ENCODE measurements at places on chromosomes 3 and 15.

DNA sequence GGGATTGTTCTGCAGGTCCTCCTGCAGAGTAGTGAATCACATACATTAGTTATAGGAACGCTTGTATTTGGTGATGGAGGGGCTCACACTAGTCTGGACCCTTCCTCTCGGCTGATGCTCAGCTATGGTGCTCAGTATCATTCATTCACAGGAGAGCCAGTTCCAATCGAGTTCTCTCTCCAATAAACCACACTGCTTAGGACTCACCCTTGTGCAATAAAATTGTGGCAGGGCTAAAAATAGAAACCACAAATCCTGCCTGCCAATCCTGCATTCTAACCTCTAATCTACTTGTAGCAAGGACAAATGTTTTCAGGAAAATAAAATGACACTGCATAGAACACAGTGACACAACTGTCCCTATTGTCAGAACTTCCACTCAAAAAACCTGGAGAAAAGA is 138.4 kb upstream of the TBL1XR1 start:
- DNase-seq, result no peak

DNA sequence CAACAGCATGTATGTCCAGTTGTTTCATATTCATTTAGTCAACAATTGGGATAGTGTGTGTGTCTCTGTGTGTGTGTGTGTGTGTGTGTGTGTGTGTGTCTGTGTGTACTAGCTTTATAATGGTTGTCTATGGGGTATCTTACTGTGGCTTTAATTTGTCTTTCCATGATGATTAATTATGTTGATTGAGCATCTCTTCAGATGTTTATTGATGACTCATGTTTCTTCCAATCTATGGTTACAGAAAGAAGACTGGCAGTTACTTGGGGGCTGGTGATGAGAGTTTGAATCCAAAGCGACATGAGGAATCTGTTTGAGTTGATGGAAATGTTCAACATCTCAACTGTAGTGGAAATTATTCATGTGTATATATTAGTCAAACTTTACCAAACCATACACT is 440.1 kb downstream of the ZNF385D start:
- no peak for DNase-seq

GRCh38 chr3:72627271-72627670 is 221.0 kb downstream of the SHQ1 start:
- DNase-seq, result no peak

DNA sequence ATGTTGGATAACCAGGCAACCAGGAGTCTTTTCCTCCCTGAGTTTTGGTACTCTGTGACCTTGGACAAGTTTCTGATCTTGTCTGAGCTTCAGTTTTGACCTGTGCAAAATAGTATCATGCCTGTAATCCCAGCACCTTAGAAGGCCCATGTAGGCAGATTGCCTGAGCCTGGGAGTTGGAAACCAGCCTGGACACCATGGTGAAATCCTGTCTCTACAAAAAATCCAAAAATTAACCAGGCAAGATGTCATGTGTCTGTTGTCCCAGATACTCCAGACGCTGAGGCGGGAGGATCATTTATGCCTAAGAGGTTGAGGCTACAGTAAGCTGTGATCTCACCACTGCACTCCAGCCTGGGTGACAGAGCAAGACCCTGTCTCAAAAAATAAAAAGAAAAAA is 114.8 kb downstream of the IL12A start:
- DNase-seq, result no peak

- DNase-seq, result no peak
These were observed 413.5 kb upstream of the THBS1 start for GRCh38 chr15:39167164-39168058.

- DNase-seq, result no peak
These were observed 147.5 kb upstream of the MBNL1 start for GRCh38 chr3:152121270-152121636.

GRCh38 chr3:38383156-38383875 is 36.7 kb downstream of the XYLB start:
- DNase-seq, result no peak

GRCh38 chr3:58308728-58309127 is 2.4 kb downstream of the HTD2 start:
- DNase-seq, result no peak

- no peak for DNase-seq
These were observed 1.2 kb upstream of the LCTL start for GRCh38 chr15:66566963-66567531.

DNA sequence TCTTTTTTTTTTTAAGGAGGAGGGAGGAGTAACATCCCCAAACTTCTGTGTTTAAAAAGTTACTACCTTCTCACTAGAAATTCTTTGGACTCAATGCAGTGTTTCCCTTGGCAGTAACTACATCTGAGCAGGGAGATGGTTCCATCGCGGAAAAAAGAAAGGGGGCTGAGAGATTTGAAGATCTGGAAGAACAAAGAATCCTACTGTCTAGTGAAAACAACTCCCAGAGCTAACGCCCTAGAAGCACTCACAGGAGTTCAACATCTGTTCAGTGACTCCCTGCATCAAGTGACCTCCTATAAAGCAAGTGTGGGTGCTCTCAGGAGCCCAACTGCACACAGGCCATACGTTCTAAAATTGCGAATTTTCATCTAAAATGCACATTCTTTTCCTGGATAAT is 66.8 kb upstream of the PXYLP1 start:
- DNase-seq, result no peak

DNA sequence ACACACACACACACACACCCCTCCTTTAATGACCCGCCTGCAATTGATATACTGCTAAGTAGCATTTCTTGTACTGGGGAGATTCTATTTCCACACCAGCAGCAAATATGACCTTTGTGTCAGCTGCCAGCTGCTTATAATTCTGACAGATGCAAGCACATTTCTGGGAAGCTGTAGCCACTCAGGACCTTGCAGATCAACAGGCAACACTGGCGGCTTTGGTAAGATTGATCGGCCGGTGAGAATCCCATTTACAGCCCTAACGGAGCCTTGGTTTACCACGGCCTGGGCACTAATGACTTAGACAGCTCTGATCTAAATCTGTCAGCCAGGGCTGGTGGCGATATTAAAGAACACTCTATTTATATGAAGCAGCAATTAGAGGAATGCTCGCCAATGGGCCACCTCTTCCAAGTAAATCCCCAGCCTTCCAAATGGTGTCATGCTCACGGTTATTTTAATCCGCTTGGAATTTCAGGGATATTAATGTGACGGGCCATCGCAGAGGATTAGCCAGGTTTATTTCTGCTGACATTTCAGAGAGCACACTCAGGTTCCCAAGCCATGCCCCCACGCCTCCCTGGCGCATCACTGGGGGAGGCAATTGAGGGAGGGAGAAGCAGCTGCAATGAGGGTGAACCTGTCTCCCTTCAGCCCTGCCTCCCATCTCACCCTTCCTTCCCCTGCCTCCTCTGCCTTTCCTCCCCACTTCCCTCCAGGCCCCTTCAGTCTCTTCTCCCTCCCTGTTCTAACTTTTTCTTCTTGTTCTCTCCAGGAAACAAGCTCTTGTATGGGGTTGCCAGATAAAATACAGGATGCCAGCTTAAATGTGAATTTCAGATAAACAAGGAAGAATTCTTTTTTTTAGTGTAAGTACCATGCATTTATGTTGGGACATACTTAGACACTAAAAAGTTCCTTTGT is 287.0 kb downstream of the TLE3 start:
- DNase-seq, result no peak

DNA sequence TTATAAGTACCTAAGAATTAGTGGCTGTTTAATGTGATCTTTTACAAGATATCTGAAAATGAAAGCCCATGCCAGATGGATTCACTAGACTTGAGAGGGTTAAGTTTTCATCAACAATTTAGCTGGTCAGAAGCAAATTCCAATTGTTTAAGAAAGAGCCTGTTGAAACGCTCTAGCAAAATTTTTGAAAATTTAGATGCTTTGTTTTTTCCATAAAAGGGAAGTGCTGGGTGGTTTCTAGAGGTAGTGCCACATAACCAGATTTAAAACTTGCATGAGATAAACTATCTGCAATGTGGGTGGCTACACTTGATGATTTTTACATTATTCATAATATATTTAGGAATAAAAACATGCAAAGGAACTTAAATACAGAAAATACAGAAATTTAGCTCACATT is 48.5 kb upstream of the SKIL start:
- DNase-seq, result no peak

DNA sequence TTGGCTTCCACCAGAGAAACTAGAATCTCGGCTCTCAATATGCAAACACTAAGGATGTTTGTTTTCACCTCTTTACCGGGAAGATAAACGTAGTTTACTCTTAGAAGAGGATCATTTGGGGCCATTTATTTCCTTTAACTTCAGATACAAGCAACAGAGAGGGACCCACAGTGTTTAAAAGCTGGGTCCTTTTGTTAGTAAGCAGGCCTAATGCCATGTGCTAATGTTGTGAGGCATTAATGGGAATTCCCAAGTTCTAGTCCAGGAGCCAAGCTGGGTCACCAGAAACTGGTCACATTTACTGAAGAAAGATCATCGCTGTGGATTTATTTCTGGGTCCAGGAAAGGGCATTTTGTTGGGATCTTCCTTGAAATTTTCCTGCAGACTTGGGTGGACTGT is 78.1 kb upstream of the ADAMTS9 start:
- no peak for DNase-seq

DNA sequence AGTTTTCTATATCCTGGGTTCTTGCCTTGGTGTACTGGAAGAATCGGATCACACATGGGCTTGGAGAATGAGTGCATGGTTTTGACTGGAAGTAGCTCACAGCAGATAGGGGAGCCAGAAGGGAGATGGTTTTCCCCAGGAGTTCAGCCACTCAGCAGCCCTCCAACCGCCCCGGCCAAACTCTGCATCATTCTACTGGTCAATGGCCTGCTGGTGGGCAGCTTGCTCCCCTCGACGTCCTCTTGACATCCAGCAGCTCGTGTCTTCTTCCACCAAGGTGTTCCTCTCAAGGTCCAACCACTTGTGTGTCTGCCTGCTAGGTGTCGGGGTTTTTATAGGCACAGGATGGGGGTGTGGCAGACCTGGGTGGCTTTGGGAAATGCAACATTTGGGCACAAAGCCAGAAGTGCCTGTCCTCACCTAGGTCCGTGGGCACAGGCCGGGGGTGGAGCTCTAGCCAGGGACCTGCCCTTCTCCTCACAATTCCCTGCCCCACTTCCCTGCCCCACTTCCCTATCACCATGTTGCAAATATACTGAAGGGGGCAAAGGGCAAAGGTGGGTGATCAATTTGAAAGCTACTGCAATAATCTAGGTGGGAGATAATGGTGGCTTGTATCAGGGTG is 3.0 kb upstream of the GTPBP8 start:
- DNase-seq, result no peak

DNA sequence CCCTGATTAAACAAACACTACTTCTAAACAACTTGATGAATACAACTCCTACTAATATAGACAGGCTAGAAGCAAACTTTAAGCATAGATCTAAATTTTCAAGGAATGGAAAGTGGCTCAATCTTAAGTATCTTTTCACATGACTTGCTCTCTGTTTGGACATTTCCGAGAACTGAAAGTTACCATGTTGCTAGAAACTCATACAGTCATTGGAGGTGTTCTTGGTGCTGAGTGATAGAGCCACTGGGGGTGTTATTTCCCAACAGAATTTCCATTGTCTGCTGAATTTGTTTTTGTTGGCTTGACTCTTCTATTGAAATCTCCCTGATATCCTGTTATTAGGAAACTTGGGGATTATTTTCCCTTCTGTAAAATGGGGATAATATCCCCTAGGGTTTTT is 264.5 kb upstream of the RASGRP1 start:
- DNase-seq, result no peak

GRCh38 chr3:124818398-124819091 is 68.6 kb downstream of the ITGB5 start:
- DNase-seq, result no peak

DNA sequence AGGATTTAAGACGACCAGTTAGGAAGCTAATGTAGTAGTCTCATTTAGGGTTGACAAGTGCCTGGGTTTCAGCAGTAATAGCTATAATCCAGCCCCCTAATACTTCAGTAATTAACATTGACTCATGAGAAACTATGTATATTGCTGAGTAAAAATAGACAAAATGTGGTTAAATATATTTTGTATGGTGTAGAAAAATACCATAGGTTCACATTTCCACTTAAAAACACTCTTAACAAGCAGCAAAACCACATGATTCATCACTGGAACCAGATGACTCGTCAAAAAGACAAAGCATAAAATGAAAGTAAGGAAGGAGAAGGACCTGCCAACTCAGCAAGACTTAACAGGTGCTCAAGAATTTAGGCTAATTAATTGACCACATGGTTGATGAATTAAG is 288.9 kb downstream of the EFHB start:
- no peak for DNase-seq

GRCh38 chr3:27392950-27393679 is 23.9 kb upstream of the NEK10 start:
- no peak for DNase-seq

GRCh38 chr3:177764377-177764912 is 567.2 kb upstream of the TBL1XR1 start:
- no peak for DNase-seq

GRCh38 chr3:159600291-159600690 is 388.3 kb upstream of the IL12A start:
- no peak for DNase-seq

- DNase-seq, result no peak
These were observed 202.8 kb upstream of the BCL6 start for GRCh38 chr3:187947927-187948682.

- no peak for DNase-seq
These were observed 1234.7 kb downstream of the ROBO2 start for GRCh38 chr3:78274475-78275065.

GRCh38 chr3:3302964-3303363 is 123.5 kb upstream of the CRBN start:
- DNase-seq, result no peak

- DNase-seq, result no peak
These were observed 19.5 kb upstream of the COMMD2 start for GRCh38 chr3:149771652-149772271.

DNA sequence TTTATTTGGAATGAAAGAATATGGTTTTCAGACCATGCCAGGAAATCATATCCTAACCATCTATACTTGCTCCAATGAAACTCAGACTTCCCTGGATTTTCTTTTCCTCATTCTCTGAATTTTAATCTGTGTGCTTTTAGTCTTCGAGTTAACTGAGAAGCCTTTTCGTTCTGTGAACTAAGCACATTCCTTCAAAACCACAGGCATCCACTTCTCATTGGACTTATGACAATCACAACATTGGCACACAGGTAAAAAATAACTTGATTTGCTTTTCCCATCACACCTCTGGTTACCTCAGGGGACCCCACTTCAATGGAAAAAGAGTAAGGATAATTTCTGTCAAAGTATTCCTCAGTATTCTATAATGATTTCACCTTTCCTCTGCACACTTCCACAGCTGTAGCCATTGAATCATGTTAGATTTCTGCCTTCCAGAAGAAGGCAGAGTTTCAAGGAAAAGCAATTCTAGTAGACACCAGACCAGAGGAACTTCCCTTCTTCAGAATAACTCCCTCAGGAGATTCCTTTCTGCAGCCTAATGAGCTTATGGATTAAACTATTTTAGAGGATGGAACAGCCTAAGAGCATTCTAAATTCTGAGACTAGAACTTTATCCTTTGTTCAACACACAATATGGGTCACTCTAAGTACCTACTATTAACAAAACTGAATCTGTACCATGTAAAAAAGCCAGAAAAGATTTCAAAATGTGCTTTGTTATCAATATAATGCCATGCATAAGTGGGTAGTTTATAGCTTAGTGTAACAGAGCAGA is 15.9 kb downstream of the COMMD2 start:
- no peak for DNase-seq
